Stimulated activated naive CD4-positive, alpha-beta T cell treated with Interleukin-2 at 50 U/mL for 16 hours (primary cell): ENCODE measurements at places on chromosomes 16 and 17.

DNA sequence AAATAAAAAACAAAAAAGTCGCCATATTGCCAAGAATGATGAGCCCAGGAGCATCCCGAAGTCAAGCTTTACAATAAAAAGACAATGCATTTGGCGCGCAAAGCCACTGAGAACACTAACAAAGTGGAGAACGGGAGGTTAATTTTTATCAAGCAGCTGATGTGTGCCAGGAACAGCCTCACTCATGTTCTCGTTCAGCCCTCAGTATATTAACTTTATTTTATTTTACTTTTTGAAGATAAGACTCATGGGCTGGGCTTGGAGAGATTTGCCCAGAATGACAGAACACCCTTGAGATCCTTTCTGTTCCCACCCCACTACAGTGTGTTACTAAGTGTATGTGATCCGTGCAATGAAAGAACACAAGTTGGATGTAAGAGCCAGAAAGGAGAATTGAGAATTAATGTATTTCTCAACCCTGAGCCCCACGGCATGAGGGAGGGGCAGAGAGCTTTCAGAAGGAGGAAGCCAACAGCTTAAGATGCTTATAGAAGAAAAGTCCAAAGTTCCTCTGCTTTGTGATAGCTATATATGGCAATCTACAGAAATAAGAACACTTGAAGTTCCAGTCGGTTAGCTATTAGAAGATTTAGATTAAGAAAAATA lies 48.4 kb downstream of the COTL1 start:
- DNase-seq, result no peak

GRCh38 chr17:51456942-51457341 lies 196.6 kb downstream of the UTP18 start:
- DNase-seq, result no peak

GRCh38 chr17:67246653-67247415 lies 1.8 kb upstream of the HELZ start:
- DNase-seq, result peak; percentile 54

DNA sequence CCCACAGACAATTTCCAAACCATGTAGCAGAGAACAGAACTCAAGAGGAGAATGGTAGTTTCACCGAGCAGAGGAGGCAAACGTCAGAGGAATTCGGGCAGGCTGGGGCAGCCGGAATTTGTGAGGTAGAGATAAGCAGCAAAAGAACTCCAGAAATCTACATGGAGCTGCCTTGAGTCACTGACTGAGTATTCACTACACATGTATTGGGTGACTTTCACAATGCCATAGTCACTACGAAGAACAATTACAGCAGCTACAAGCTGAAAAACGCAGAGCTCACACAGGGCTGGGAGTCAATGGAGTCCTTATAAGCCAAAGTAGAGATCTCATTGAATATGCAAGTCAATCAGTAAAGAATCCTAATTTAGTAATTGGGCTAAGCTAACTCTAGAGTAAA lies 13.4 kb downstream of the CMC2 start:
- no peak for DNase-seq

DNA sequence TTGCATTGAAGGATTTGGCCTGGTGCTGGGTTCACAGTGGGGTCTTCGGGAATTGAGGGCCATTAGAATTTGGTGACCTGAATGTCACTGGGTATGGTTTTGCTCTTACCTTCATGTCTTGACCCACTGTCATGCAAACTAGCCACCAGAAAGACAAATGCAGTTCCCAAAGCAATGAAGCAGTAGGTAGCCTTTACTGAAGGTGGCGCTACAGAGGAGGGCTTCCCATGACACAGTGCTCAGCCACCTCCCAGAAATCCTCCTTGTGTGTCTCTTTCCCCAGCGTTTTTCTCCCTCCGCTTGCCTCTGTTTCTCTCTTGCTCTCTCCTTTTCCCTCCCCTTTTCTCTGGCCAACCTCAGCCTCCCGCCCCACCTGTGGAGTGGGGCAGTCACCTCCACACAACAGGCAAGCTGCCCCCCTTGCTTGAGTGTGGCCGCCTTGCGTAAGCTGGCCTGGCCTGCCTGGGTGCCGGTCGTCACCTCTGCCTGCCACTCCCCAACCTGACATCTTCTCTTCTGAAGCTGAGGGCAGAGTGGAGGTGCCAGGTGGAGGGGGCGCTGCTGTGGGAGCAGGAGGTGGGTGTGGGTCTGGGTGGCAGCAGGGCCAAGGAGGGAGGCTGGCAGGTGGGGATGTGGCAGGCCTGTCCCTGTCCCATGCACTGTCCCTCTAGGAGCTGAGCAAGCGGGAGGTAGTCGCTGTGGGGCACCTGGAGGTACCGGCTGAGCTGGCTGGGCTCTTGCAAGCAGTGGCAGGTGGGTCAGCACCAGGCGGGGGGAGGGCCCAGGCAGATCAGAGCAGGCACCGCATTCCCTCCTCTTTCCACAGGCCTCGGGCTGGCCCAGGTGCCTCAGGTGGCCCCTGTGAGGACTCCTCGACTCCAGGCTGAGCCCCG lies 34.7 kb downstream of the MYO15A start:
- no peak for DNase-seq

GRCh38 chr16:65201511-65201910 lies 79.6 kb upstream of the CDH11 start:
- no peak for DNase-seq

GRCh38 chr17:61053469-61053868 lies 346.2 kb upstream of the TBX2 start:
- DNase-seq, result no peak
